ENCODE measurements at places on chromosomes 2 and 18.

DNA sequence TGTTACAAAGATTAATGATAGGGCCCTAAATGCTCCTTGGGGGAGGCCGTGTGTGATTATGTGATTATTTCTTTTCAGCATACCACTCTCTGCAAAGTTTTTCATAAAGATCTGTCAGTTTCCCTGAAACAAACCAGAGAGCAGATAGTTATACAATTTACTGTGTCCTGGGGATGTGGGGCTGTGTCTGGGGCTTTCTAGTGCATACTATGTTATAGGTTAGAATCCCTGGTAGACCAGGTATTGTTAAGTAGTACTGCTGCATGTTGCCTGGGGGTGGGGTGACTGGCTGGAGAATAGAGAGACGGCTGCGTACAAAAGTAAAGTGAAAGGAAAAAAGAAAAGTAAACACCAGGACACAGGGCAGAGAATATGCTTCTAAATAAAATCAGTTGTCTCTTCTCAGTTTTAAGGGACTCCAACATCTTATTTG, 3.3 kb upstream of the CCBE1 start:
- DNase-seq = no peak

DNA sequence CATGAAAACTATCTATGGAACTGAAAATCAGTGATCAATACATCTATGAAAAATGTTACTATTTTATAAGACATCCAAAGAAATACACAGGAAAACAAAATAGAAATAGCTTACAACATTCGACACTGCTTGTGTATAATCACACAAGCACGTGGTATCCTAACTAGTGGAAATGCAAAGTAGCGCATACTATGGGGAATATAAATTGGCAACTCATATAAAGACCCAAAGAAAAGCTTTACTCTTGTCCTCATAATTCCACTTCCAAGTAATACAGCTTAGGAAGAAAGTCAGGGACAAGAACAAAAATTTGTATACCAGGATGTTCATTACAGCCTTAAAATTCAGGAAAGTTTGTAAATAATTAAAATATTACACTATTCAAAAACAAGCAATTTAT, 384.6 kb downstream of the NRXN1 start:
- DNase-seq = no peak

DNA sequence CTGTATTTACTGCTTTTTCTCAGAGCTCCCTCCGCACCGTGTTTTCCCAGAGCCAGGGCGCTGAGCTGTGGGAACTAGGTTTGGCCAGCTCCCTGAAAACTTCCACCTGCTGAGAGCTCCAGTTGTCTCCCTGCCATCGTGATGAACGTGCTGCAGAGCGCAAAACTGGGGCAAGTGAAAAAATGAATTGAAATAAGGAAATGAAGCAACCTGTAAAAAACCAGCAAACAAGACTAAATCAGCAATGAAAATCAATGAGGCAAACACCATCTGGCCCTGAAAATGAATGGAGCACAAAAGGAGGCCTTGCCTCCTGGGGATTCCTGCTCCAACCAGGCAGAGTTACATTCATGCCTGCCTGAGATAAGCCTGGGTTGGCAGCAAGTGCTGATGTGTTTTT, 129.9 kb downstream of the MARCHF4 start:
- DNase-seq = peak; percentile 77

- DNase-seq = peak; percentile 90
These were observed 5.3 kb upstream of the NEU4 start for GRCh38 chr2:241803387-241804325.

GRCh38 chr18:10681581-10682367, 155.9 kb downstream of the NAPG start:
- DNase-seq = no peak

DNA sequence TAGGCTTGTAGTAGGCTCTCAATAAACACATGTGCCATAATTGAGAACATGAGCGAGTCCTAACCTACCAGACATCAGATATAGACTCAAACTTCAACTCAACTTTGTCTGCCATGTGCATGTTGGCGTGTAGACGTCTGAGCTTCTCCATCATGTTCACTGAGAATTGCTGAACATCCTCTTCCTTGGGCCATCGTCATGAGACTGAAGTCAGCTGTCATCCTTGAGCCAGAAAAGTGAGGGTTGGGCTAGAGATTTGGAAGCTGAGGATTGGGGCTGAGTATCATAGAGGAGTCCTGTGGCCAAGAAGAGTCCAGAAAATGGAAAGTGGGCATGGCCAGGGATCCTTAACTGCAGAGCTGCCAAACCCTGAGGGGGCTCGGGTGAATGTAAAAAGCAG, 7.8 kb upstream of the EFR3B start:
- no peak for DNase-seq

- no peak for DNase-seq
These were observed 678.0 kb upstream of the RAB6C start for GRCh38 chr2:129301431-129301913.

DNA sequence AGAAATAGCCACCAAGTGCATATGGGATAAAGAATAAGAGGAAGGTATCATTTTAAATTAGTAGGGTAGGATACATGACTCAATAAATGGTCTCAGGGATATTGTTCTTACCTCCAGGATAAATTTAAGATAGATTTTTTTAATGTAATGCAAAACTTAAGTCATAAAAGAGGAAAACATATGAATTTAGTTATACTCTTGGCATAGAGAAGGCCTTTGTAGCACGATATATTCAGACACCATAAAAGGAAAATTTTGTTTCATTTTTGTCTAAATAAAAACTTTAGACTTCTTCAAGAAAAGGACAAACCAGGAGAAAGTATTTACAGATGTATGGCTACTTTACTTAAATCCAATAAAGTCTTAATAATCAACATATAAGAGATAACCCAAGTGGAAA, 78.5 kb upstream of the CAB39 start:
- no peak for DNase-seq

GRCh38 chr2:158079672-158080071, 22.0 kb upstream of the UPP2 start:
- DNase-seq = no peak

DNA sequence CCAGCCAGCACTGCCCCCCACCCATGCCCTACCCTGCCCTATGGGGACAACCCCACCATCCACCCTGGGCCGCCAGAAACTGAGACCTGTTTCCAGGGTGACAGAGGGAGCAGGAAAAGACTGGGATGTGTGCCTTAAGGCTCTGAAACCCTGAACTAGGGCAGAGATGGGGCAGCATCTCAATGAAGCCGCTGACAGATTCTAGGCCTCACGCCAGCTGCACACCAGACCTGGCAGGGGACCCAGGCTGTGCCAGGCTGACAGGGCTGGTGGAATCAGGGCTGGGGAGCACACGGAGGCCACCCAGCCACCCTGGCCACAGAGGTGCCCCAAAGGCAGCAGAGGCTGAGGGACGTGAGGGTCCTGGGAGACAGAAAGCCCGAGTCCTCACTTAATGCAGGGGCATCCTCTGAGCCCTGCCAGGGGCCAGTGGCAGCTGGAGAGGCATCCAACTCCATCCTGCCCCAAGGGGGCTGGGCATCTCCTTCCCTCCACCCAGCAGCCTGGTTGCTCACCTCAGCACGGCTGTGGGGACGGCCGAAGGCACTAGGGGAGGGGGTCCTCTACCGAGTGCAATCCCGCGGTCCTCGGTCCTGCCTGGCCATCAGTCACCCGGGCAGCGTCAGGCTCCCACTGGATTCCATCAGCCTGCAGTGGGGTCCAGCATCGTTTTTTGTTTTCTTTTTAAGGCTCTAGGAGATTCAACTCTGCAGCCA, 169.2 kb downstream of the ZFP36L2 start:
- DNase-seq = no peak

- DNase-seq = no peak
These were observed 52.8 kb downstream of the RPL37A start for GRCh38 chr2:216551234-216552068.

GRCh38 chr2:69132960-69133590, 120.1 kb downstream of the ANTXR1 start:
- no peak for DNase-seq

DNA sequence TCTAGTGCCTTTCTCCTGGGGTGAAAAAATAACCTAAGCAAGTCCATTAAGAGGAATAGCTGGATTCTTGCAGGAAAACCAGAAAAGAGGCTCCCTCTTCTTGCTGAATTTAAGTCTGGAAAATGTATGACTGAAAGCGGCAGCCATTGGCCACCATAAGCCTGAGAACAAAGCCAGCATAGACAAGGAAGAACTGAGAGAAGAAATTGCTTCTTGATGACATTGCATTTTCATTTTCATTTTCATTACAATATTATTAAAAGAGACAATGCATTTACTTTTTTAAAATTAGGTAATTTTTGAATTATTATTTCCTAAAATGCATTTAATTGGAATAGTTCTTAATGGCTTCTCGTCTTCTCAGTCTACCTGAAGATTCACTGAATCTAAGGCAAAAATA, 1157.5 kb upstream of the ZEB2 start:
- no peak for DNase-seq

DNA sequence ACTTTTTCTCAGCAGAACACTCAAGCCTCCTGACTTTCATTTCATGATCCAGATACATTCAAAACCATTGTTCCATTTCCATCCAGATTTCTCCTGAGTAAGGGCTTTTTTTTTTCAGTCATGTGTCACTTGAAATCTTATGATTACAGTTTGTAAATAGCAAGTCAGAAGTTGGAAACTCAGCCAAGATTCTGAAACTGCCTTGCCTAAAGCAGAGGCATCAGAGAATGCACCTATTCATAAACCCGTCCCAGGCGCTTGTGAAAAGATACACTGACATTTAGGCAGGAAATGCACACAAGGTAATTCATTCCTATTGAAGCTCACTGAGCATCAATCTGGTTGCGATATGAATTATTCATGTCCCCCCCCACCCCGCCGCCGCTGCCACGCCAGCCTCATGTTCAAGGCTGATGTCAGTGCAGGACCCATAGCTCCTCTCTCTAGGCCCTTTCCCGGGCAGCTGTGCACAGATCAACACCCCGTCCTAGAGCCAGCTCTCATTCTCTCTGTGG, 30.4 kb upstream of the MGAT4A start:
- no peak for DNase-seq

DNA sequence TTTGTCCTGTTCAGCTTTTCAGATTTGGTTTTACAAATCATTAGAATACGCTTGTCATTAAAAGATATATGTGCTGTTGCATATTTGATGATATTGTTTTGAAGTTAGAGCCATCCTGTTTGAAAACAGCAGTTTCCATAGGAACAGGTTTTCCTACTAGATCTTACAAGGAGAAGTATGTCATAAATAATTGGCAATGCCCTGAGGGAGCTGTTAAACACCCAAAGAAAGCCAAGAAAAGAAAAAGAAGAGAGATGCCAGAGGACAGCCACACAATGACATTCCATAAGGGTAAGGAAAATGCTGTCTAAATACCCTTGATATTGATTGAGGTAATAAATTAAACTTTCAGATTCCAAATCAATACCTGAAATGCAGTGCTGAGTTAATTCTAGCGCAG, 392.2 kb upstream of the CRIM1 start:
- peak; percentile 21 for DNase-seq

- DNase-seq = no peak
These were observed 49.0 kb upstream of the TWSG1 start for GRCh38 chr18:9285604-9286003.

DNA sequence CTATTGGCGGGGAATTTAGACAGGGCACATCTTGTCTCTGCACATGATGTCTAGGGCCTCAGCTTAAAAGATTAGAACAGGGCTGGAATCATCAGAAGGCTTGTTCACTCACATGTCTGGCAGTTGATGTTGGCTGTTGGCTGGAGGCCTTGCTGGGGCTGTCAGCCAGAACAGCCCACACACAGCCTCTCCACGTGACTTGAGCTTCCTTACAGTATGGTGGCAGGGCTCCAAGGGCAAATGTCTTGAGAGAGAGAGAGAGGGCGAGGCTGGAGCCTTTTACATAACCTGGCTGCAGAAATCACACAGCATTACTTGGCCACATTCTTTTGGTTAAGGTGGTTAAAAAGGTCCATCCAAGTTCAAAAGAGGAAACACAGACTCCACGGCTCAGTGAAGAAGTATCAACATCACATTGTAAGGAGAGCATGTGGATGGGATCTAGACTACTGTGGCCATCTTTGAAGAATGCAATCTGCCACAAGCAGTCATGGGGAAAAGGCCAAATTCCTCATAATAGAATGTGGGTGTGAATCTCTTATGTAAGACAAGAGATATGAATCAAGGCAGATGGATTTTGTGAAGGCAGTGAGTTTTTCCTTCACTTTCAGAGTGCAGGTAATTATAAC, 30.4 kb downstream of the SRSF7 start:
- no peak for DNase-seq
